CD4-positive, alpha-beta T cell treated with Interleukin-2 at 100 ng/mL for 4 hours (primary cell): ENCODE measurements at places on chromosomes 12 and 14.

DNA sequence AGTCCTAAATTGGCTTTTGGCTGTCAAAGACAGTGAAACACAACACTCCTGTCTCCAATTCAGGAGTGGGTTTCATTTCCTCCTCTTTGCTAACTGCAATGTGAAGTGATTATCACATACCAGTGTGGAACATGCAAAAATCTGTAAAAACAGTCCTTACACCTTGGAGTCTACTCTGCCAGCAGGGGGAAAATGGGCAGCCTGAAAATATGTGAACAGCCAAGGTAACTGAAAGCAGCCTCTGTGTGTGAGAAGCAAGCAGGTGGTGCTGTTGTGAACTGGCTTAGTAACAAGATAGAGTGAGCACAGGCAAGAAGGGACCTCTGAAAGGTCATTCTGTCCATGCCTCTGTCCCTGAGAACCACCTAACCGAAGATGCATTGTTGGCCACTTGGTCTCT, 6.0 kb downstream of the PRMT8 start:
- no peak for DNase-seq

GRCh38 chr12:41511247-41511646, 323.1 kb downstream of the PDZRN4 start:
- no peak for DNase-seq

DNA sequence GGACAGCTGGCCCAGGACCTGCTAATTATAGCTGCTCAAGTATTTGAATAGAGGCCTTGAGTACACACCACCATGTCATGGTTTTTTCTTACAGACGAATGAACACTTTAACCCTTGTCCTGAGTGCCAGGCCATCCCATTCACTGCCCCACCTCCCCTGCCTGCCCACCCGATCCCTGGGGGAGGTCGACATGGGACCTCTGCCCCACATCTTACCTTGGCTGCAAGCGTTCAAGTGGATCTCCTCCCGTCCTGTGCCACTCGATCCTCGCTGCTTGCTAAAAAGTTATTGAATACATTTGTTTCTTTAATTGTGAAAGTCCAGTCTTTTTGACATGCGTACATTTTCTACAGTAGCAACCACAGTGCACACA, 10.3 kb downstream of the RTL1 start:
- DNase-seq: no peak

GRCh38 chr12:116559162-116559935, at the start of gene MAP1LC3B2:
Gene MAP1LC3B2, plus strand, starts transcription at chr12:116559381. Its CDS starts 16,562 bp downstream, at chr12:116575943.
- peak; percentile 89 for DNase-seq

- no peak for DNase-seq
Observed at GRCh38 chr12:132259872-132260695, 69.3 kb downstream of the GALNT9 start.

DNA sequence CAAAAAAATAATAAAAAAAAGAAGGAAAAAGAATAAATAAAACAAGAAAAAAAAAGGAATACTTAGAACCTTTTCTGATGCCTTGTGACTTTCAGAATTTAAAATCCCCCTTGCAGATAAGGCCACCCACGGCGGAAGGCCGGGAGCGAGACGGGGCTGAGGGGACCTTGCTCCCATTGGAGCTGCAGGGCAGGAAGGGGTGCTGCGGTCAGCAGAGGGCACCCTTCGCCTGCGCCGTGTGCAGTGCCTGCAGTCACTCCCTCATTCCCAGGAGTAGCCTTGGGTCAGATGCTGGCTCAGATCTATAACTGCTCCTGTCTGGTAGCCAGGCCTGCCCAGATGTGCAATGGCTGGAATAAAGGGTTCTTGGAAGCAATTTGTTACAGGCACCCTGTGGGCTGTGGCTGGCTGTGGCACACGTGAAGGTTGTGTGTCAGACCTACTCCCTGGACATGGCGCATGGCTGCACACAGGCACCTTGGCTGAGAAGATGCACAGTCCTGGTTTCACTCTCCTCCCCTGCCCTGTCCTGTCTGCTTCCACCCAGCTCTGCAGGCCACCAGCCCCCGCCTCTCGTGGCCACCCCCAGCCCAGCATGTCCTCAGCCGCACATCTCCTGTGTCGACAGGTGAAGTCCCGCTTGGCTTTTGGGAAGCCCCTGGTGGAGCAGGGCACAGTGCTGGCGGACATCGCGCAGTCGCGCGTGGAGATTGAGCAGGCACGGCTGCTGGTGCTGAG, 13.4 kb upstream of the ALDH2 start:
- no peak for DNase-seq

GRCh38 chr12:122724641-122725243, 5.9 kb downstream of the HCAR1 start:
- DNase-seq: no peak

GRCh38 chr12:131775392-131776236, 52.6 kb upstream of the MMP17 start:
- DNase-seq: no peak

- DNase-seq: no peak
Observed at GRCh38 chr14:68658029-68658509, 134.8 kb downstream of the ZFP36L1 start.

- DNase-seq: no peak
Observed at GRCh38 chr12:38983117-38983571, 77.8 kb upstream of the CPNE8 start.

- DNase-seq: no peak
Observed at GRCh38 chr12:18345021-18345735, 83.9 kb downstream of the PIK3C2G start.

- no peak for DNase-seq
Observed at GRCh38 chr14:20419419-20419818, 6.1 kb upstream of the TEP1 start.

GRCh38 chr14:50060871-50061663, 55.3 kb downstream of the VCPKMT start:
- peak; percentile 76 for DNase-seq

- DNase-seq: no peak
Observed at GRCh38 chr12:50082644-50083043, 2.5 kb upstream of the SMARCD1 start.

DNA sequence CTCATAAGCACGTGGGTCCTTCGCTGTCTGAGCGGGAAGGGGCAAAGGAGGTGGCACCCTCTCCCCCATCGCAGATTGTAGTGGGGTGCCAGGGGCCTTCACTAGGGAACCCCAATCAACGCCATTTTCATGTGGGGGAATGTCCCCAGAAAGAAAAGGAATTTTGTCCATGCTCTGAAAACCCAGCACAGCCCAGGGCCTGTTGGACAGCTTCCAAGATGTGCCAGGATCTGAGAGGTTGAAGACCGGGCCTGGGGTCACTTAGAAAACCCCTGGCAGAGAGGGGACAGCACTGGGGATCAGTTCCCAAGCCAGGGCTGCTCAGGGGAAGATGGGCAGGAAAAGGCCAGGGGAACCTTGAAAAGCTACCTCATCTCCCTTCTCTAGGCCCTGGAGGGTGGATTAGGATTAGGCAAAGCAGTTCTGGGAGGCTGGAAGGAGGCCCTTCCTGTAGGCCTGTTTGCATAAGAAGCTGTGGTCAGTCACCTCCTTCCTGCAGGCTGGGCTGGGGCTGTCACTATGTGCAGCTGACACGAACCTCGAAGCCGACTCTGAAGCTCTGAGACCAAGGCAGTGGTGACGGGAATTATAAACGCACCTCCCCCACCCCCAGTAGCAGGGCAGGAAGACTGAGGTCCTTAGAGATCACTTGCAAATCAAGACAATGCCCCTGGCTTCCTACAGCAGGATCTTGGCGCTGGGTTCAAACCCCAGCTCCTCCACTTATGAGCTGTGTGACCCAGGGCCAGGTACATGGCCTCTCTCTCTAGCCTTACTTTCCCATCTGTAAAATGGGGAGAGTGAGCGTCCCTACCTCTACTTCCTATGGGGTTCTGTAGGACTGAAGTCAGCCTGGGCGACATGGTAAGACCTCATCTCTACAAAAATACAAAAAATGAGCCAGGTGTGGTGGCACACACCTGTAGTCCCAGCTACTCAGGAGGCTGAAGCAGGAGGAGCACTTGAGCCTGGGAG, 29.0 kb downstream of the TESC start:
- DNase-seq: no peak

DNA sequence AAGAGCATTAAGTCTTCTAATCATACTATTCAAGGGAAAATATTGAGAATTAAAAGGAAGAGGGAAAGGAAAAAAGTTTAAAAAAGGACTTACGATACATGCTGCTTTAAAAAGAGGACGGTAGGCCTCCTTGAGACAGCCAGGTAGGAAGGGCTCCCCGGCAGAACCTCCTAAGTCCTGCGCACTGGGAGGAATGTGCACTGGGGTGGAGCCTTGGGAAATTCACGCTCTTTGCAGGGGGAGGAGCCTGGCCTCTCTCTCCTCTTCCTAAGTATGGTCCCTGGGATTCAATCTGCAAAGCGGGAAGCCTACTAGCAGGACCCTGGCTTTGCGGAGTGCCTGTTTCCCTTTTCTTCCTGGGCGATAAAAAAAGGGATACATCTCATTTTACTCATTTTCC, 553.0 kb downstream of the RPS29 start:
- no peak for DNase-seq

DNA sequence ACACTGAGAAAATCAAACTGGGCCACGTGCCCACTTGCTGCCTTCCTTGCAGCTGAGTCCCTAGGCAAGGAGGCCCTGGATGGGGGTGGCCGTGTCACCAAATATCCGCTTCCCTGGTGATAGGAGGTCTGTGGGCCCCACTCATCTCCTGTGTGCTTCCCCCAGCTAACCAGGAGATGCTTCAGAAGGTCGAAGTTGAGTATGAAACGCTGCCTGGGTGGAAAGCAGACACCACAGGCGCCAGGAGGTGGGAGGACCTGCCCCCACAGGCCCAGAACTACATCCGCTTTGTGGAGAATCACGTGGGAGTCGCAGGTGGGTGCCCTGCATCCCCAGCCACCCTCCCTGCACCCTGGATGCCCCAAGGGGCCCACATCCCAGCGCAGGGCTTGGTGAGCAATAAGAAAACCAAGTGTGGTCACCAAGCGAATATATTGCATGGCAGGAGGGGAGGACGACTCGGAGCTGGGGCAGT, 6.8 kb upstream of the SIVA1 start:
- DNase-seq: no peak

DNA sequence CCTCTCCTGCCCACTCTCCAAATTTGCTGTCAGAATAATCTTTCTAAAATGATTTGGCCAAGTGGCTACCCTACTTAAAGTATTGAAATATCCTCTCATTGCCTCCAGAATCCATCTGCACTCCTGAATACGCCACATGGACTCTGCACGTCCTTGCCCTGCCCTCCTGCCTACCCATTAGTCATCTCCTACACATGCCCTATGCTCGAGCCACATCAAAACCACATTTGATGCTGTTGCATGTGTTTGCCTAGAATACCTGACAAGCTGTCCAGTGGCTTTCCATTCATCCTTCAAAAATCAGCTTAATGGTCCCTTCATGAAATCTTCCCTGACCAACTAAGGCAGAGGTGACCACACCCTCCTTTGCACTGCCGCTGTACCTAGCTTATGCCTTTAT, 17.0 kb downstream of the VCPKMT start:
- no peak for DNase-seq

DNA sequence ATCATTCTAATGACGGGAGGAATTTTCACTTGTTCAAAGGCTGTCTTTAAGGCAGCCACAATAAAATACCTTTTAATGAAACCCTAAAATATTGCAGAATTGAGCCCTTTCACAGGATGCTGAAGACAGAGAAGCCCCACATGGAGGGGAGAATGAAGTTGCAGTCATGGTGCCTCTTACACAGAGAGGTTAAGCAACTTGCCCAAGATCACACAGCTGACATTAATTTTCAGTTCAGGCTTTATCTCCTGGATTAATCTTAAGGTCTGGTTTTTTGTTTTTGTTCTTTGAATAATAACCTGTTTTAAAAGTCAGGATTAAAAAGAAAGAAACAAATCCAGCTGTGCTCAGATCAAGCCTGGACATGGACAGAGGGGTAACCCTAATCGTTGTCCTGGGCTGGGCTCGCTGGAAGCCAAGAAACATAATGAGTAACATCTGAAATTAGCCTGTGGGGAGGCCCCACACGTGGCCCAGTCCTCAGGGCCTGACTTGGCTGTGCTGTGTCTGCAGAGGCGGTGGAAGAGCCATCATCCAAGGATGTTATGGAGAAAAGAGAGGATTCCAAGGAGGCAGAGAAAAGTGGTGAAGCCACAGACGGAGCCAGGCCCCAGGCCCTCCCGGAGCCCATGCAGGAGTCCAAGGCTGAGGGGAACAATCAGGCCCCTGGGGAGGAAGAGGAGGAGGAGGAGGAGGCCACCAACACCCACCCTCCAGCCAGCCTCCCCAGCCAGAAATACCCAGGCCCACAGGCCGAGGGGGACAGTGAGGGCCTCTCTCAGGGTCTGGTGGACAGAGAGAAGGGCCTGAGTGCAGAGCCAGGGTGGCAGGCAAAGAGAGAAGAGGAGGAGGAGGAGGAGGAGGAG, 8.0 kb downstream of the CHGA start:
- no peak for DNase-seq

- no peak for DNase-seq
Observed at GRCh38 chr12:68768431-68768939, 22.5 kb downstream of the SLC35E3 start.

DNA sequence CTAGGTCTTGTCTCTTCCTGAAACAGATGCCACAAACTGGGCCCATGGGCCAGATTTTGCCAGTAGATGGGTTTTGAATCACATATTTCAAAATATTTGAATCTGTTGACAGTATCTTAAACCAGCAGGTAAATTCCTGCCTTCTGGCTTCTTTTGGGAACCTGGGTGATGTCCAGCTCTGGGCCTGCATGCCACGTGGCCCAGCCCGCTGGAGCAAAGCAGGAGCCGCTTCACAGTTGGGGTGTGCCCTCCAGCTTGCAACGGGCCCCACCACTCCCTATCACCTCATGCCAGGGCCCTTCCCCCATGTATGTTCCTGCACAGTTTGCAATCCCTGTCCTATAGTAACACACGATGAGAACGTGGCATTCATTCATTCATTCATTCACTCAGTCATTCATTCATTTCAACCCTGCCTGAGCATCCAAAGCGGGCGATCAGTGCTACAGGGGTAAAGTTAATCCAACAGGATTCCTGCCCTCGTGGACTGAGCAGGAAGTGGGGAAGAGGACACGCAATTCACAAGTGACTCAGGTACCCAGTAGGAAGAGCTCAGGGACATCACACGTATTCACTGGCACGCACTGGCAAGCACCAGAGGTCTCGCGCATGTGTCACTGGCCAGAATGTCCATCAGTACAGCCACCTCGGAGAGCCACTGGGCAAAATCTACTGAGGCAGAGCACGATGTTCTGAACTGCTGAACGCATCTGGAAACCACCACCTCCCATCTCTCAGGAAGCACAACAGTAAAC, 27.8 kb downstream of the SCARB1 start:
- DNase-seq: no peak
